GM10248 (cell line): ENCODE measurements at places on chromosomes 6 and 20.
A peak's percentile ranks its signal among the peaks of the same experiment; 100 is the strongest.

DNA sequence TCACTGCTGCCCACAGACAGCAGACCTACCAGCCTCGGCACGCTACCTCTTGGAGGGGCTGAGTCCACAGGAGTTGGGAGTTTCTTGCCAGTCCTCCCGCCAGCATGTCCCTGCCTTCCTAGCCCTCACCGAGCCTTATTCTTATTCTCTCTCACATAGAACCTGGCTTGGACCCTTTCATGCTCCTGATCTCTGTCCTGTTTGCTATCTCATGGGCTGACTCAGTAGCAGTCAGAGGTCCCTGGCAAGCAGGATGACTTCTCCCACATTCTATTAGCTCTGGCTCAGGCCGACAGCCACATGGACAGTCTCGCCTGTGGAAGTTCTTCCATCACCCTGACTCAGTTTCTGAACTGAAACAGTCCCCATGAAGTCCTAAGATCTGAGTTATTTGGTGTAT is 313.2 kb upstream of the RNF24 start:
- DNase-seq, result no peak

DNA sequence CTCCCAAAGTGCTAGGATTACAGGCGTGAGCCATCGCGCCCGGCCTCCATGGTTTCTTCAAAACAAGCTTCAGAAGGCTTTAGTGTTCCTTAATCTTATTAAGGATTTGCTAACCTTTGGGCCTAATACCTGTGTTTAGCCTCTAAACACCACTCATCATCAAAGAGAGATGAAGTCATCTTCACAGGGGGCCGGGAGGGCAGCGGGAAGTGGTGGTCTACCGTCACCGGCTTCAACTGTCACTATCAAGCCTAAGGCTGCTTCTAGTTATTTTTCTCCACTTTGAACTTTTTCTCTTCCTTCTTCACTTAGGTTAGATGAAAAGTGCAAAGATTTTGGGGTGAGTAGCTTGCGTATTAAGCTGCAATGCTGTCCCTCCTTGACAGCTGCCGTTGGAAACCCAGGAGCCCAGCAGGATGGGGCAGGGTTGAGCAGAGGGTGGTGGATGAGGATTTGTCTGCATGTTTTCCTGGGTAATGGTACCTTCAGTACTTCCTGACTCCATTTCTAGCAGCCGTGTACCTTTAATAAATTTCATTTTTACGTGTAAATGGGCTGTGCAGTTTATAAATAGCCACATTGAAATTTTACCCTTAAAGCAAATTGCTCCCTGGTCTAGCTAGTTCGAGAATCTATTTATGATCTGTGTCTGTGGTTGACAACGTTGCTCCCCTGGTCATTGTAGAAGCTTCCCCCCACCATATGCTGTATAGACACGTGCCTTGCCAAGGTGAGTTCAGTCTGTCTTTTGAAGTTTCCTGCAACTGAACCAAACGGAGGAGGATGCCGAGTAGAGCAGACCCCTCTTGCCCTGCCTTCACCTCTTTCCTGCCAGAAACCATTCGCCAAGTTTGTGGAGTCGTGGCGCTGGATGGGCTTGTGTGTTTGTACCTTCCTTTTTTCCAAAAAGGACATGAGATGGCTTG is 64.8 kb downstream of the SYNJ2 start:
- no peak for DNase-seq

DNA sequence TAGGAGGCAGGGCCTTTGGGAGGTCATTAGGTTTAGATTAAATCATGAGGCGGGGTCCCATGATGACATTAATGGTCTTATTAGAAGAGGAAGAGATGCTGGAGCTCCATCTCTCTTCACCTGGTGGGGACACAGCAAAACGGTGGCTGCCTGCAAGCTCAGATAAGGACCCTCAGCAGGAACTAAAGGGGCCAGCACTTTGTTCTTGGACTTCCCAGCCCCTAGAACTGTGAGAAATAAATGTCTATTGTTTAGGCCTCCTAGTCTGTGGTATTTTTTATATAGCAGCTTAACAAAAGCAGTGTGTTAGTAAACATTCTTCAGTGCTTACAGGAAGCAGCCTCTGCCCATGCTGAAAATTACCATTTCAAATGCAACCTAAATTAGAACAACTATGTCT is 157.6 kb downstream of the FOXA2 start:
- DNase-seq, result no peak

GRCh38 chr6:142387997-142388815 is 86.4 kb downstream of the ADGRG6 start:
- DNase-seq, result peak; percentile 12

GRCh38 chr6:73538116-73538779 is 17.4 kb upstream of the EEF1A1 start:
- DNase-seq, result no peak

DNA sequence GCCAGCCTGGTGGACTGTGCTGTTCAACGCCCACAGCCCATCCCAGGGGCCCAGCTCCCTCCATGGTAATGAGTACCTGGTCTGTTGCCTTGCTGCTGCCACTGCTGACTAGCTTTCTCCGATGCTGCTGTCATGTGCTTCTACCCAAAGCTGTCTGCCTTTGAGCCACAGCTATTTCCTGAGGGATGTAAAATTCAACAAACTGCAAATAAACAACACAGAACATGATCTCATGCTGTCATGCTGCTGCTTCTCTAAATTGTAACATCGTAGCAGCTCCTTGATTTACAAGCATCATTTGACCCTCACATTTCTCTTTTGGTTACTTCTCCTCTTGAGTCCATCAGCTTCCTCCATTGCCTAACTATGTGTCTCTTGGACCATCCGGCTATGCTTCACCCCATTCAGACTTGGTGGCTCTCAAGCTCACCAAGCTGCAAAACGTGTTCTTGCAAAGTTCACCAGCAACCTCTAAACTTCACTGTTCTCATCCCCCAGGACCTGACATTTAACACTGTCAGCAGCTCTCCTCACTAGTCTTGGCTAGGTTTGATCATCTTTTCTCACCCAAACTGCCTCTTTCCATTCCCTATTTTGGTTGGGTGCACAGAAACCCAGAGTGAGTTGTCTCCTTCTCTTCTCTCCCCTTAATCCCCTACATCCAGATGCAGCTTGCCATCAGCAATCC is 54.6 kb downstream of the FYN start:
- DNase-seq, result no peak

DNA sequence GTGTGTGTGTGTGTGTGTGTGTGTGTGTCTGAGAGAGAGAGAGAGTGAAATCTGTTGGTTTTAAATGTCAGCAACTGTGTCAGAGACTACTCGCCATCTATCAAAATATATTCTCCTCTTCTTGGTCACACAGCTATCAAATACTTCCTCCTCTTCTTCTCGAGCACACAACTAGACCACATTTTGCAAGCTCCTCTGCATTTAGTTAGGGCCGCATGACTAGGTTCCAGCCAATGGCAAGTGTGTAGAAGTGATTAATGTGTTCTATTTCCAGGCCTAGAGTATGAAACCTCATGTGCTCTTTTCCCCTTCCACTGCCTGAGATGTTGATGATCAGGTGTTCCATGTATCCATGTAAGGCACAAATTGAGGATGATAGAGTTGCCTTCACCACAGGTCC is 278.5 kb upstream of the MARCKS start:
- no peak for DNase-seq

DNA sequence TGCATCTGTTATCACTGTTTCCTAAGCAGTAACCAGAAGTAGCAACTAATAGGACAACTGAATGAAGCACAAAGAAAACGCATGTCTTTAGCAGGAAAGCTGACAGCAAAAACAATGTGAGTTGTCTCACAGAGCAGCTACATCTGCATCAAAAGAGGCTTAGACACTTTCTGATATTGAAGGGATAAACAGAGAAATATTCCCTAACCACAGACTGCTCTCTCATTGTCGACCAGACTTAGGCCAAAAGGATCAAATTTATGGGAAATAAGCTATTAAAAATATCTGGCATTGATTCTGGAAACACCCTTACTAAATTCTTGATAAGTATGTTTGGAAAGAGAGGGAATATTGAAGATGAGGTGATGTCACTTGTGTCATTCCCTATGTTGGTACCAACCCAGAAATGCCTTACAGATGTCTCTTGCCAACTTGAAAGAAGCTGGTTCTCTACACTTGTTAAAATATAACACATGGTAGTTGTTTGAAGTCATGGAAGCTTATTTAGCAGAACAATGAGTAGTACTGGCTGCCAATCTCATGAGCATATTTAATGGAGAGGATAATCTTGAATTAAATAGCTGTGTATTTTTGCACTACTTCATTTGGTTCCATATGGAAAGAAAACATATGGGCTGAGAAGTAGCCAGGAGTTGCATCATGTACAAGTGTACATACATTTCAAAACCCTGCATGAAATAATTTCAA is 929.3 kb upstream of the MAN1A1 start:
- no peak for DNase-seq

DNA sequence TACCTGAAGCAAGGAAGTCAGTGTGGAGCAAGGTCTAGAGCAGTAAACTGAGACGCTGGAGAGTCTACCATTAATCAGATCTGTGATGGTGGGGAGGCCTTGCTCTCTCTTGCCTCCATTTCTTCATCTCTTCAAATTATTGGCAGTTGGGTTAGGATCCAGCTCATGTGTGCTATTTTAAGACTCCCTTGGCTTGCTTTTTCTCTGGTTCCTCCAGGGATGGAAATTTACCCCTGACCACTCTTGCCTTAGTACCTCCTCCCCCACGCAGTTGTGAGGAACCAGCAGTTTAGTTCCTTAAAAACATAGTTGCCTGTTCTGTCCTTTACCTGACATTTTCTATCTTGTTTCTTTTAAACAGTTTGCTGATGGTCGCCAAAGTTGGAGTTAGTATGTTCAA is 7.4 kb downstream of the TMEM14C start:
- no peak for DNase-seq

DNA sequence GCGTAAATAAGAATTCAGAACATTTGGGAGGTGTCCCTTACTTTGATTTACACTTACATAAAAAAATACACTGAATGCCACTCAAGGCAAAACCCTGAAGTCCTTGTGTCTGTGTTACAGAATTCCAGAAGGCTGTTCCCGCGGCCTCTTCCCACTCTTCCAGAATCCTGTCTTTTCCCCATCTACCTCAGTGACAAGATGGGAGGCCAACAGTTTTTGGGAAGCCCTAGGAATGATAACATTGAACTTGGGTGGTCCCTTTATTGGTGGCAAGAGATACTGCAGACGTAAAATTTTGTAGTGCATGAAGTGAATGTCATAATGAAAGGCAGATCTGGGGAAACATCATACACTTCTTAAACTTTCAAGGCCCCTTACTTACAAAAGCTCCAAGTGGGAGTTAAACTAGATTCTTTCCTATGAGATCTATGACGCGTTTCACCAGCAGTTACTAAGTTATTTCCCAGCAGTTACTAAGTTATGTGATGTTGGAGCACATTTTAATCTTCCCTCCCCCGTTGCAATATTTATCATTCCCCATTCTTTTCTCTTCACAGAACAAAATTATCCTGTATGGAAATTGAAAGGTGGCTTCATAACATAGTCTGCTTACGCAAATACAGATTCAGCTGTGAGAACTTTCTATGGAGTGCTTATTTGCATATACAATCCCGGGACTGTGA is 79.5 kb downstream of the BCAS1 start:
- DNase-seq, result no peak

GRCh38 chr6:52877786-52878185 is 31.7 kb downstream of the GSTA3 start:
- DNase-seq, result no peak

GRCh38 chr6:106316375-106316766 is 9.2 kb downstream of the ATG5 start:
- DNase-seq, result no peak

DNA sequence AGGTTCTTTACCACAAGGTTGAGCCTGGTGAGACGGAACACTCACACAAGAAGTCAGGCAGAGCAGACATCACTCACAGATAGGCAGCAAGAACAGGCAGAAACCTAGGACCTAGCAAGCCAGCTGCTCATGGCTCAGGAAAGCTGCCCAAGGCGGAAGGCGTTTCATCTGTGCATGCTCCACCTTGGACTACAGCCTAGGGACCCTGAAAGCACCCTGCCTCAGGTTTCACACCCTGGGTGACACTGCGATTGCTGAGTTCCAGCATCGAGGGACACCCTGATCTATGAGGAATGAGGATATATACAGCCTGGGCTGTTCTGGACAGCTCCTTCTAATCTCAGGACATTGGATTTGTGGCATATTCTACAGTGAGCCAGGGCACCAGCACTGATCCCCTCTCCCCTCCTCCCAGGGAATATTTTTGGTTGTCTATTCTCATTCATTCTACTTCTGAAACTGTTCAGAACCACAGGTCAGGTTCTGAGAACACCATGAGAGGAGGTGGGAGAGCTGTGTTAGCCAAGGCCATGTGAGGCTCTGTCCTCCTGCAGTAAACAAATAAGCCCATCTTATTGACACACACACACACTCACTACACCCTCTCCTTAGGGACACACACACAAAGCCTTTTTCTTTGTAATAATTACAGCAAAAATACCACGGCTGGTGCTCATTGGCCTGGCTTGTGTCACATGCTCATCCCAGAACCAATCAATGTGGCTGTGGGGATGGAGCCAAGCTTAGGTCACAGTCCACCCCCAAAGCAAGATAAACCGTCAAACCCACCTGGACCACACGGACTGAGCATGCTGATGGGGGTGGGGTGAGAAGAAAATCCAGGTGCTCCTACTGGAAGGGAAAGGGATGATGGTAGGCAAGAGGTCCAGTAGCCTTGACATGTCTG is 26.3 kb upstream of the PMEPA1 start:
- DNase-seq, result no peak

DNA sequence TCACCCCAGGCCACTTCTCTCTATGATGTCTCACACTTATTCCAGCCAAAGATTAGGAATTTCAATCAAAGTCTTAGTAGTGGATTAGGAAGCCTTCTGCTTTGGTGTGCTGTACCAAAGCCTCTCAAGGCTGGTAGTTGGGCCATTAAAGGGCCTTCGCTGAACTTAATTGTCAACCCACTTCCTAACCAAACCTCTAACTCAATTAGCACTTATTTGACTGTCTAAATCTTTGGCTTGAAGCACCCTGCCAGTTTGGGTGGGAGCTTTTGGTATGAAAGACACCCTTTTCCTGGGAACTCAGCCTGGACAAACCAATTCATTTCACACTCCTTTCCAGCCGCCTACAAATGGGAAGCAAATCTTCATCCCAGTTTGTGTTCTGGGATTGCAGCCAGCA is 81.5 kb downstream of the BMP2 start:
- DNase-seq, result no peak
